Right lung (tissue), 10 donors: ENCODE measurements at places on chromosomes 5 and 9. TPM values are rescaled to one million over a fixed set of nuclear protein-coding genes. Genes with fewer than 3 reads are reported as not detected.

- no peak for DNase-seq
Measured at GRCh38 chr9:112069318-112070169, 105.6 kb downstream of the SUSD1 start.

The FBP2 gene
- 2.4 TPM for polyA plus RNA-seq

GRCh38 chr5:167105941-167106340 lies 1185.5 kb upstream of the WWC1 start:
- DNase-seq, result no peak

DNA sequence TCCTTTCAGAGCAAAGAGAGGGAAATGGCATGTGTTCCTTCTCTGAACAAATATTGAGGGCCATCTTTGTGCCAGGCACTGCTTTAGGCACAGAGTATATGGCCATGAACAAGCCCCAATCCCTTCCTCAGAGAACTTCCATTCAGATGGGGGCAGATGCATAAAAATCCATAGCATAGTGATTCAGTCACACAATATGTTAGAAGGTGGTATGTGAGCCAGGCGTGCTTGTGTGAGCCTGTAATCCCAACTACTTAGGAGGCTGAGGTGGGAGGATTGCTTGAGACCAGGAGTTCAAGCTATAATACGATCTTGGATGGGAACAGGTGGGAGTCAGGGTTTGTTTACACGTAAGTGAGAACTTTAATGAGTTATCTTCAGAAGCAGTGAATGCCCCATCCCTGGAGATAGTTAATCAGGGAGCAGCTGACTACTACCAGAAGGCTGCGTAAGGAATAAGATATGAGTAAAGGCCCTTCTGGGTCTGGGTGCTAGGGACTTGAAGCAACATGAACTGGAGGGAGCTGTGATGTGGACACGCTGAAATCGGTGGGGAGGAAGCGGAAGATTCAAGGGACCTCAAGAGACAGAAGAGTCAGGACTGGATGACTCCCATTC lies 27.1 kb downstream of the NANS start:
- no peak for DNase-seq

GRCh38 chr9:93668261-93668871 lies 92.0 kb downstream of the PHF2 start:
- DNase-seq, result no peak

- no peak for DNase-seq
Measured at GRCh38 chr5:108858959-108859358, 111.3 kb downstream of the FER start.

The PCSK1 gene
- 0.43 TPM for polyA plus RNA-seq

The WDR38 gene
- polyA plus RNA-seq, result 7.2 TPM

GRCh38 chr5:172835290-172835993 lies 1.4 kb downstream of the ERGIC1 start:
- no peak for DNase-seq

The EDIL3 gene
- 47.0 TPM for polyA plus RNA-seq

DNA sequence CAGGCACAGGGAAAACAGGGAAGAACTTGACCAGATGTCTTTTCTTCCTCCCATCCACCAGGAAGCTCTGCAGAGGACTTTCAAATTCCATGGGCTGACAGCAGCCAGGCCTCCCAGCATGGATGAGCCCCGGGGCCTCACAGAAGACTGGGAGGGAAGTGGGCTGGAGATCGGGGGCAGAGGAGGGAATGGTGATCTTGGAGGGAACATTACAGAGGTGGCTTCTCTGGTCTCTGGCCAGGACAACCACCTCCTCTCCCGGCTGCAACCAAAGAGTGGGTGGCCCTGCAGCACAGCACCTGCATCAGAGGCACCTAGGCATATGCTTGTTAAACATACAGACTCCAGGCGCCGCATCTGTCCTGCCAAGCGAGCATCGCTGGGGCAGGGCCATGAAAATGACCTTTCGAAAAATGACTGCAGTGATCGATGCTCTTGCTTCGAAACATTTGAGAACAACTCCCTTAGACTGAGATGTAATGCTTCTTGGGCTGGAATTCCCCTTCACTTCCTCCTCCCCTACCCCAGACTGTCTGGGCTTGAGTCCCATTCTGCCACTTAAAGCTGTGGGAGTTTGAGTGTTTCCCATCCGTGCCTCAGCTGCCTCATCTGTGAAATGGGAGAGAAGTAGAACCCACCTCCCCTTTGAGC lies 68.7 kb upstream of the UNC5A start:
- no peak for DNase-seq
